Stimulated activated CD4-positive, alpha-beta T cell treated with anti-CD3 and anti-CD28 coated beads, Interleukin-1b, Interleukin-23, amount 100 ng/mL, for 24 hours (primary cell): ENCODE measurements at places on chromosomes 11 and 22.

DNA sequence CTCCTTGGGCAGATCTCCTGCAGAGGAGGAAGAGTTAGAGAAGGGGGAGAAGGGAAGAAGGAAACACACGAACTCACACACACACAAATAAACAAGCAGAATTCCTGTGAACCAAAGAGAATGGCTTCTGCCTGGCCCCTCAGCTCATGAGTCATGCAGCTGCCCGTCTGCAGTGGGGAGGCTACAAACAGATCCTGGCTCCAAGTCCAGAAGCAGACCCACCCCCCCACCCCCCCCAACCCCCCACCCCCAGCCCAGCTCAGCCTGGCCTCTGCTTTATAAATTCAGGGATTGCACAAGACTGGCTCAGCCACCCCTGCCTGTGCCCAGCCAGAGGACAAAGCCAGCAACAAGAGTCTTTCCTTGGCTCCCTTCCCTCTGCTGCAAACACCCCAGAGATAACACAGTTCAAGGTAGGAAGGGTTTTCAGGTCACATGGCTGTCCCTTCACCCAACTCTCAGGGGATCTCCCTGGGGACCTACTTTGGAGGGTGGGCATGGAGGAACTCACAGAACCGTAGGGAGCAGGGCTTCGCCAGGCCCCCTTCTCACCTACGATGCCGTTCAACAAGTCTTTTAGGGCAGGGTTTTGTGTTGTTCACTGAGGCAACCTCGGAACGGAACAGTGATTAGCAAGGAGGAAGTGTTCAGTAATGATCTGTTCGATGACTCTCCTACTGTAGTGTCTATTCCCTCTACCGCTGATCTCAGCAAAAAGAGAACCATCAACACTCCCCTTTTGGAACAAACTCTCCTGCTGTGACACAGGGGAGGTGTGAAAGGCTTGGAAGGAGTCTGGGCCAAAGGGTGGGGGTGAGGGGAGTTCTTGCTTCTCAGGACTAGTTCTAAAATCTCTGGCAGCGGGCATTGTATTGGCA is 35.5 kb downstream of the RPL27A start:
- no peak for DNase-seq

DNA sequence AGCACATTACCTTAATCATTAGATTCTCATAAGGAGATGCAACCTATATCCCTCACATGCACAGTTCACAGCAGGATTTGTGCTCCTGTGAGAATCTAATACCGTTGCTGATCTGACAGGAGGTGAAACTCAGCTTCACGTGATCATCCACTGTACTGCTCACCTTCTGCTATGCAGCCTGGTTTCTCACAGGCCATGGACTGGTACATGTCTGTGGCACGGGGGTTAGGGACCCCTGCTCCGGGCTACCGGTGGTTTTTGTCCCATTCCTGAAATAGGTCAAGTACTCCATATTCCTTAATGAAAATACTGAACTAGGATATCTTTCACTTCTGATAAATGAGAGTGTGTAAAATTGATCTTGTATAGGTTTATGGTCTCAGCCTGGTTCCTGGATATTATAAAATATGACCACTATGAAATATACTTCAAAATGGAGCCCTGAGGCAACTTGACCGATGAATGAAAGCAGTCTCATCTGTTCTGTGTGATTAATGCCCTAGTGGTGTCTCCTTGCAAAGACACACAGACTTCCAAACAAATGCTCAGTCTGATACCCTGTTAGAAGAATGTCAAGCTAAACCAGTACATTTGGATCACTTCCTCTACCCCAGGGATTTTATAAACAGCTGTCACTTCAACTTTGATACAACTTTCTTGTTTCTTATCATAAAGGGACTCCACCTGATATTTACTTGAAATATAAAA is 492.9 kb upstream of the ANO3 start:
- no peak for DNase-seq

- DNase-seq, result no peak
These were observed 3.8 kb upstream of the CCDC86 start for GRCh38 chr11:60838132-60838531.

DNA sequence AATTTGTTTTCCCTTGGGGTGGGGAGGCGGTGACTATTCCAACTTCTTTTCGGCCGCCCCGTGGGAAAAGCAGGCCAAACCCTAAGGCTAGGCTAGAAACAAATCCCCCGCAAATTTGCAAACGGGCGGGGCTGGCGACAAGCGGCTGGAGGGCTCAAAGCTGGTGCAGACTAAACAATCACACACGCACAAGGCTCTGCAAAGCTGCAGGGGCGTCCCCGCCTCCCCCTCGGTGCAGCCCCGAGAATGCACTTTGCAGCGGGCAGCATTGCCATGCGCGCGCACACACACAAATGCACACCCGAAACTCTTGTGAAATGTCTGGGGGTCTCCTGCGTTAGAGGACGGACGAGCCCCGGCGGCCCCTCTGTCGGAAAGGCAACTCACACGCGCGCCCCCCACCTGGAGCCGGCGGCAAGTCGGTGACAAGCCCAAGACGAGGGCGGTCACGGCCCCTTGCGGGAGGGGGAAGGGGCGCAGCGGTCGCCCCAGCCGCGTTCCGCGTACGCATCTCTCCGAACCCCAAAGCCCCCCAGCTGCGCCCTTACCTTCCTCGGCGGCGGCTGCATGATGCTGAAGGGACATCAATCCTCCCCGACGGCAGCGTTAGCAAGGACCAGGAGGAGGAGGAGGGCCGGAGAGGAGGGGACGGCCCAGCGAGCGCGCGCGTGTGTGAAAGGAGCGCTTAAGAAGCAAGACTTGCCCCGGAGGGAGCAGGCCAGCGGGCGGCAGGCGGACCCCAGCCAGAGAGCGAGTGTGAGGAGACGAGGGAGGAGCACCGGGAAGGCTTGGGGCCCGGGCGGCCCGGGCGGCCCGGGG is 600 bp downstream of the FCHSD2 start:
- DNase-seq, result peak; percentile 39

- DNase-seq, result no peak
These were observed 9.4 kb upstream of the FANCF start for GRCh38 chr11:22634897-22635629.

DNA sequence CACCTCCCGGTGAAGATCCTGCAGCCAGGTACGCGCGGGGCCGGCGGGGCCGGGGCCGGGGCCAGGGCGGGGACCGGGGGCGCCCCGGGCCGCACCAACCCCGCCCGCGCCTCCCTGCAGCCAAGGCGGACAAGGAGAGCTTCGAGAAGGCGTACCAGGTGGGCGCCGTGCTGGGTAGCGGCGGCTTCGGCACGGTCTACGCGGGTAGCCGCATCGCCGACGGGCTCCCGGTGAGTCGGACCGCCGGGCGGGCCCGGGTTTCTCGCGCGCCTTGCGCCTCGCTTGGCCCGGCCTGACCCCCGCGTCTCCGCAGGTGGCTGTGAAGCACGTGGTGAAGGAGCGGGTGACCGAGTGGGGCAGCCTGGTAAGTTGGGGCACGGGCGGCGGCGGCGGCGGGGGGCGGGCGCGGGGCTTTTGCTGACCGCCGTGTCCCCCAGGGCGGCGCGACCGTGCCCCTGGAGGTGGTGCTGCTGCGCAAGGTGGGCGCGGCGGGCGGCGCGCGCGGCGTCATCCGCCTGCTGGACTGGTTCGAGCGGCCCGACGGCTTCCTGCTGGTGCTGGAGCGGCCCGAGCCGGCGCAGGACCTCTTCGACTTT is 531 bp downstream of the PIM3 start:
- DNase-seq, result no peak

DNA sequence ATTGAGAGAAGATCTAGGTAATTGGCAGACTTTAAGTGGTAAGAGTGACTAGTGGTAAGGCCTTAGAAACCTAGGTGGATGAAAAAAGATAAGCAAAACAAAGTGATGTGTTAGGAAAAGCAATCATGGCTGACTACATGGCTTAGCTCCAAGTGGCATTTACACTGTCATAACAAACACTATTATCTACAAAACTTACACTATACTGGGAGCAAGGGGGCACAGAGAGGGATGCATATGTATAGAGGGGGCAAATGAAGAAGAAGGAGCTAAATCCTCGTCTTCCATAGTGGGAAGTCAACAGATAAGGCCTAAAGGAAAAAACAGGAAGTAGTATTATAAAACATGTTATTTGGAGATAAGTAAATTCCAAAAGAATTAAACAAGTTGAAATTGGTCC is 32.5 kb downstream of the ADORA2A start:
- DNase-seq, result no peak

- no peak for DNase-seq
These were observed 152.2 kb downstream of the TEAD1 start for GRCh38 chr11:12826441-12826840.

DNA sequence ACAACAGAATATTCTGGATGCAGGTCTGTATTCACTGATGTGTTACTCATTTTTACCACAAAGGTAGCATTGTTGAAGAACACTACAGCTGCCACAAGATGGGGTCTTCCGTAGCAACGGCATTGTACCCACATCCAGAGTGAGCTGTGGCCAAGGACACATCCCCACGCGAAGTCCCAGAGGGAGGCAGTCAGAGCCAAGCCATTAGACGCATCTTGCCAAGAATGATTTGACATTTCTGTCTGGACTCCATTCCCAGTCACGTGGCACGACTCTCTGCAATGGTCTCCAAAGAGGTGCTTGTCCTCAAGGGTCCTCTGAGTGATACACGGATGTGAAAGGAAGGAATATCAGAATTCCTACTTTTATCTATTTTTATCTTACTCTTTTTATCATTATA is 15.5 kb downstream of the OPCML start:
- DNase-seq, result no peak

DNA sequence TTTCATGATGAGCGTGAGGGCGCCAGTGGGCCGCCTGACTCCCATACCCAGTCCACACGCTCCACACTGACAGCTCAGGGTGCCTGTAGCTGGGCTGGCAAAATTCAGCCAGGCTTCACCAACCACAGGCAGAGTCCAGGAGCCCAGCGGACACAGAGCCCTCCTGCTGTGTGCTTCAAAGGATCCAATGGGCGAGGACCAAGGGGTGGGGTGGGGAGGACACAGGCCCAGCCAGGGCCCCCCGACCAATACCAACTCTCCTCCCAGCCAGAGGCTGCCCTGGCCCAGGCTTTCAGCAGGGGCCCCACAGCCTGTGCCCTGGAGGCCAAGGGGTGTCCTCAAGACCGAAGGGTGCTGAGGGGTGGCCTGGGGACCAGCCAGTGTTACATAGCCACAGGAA is 336.1 kb downstream of the CTTN start:
- DNase-seq, result no peak

- no peak for DNase-seq
These were observed 48.0 kb upstream of the AMPD3 start for GRCh38 chr11:10407055-10407454.

GRCh38 chr11:87384078-87384729 is 346.5 kb downstream of the TMEM135 start:
- no peak for DNase-seq

DNA sequence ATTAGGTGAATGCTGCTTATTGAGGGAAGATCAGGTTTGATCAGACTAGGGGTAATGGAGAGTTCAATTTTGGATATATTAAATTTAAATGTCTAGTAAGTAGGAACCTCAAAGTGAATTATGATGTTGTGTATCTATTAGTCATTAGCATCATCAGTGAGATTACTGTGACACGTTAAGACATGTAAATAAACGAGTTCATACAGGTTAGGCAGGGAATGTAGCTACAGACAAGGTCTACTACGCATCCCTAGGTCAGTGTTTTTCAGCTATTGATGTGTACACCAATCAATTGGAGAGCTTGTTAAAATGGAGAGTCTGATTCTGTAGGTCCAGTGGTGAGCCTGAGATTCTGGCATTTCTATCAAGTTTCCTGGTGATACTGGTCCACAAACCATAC is 120.1 kb upstream of the LRRC4C start:
- no peak for DNase-seq

DNA sequence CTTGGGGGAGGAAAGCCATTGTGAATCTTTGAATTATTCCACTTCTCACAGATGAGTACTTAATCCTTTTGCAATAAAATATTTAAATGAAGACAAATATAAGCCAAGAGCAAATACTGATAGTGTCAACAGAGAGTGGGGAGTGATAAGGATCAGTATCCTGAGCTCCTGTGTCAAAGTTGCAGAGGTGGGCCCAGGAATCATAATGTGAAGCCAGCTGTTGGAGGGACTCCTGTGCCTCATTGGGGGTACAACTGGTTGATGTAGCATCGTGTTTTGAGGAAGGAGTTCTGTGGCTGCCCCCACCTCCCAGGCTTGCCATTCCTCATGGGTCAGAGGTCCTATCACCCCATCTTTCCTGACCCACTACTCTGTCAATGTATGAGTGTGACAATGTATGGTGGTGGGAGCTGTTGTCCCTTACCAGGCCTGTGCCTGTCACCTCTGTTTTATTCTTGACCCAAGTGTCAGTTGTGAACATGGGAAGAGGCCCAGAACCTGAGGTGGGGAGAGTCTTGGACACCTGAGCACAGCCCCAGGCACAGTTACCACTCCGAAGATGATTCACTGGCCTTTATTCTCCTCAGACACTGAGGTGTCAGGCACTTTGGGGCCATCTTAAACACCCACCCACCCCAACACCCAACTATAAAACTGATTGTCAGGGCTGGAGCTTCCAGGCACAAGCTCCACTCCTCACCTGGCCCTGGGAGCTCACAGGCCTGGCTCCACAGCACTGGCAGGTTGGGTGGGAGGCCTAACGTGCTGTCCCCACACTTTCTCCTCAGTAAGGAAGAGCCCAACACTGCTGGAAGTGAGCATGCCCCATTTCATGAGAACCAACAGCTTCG is 38.4 kb downstream of the KCNQ1OT1 start:
- no peak for DNase-seq

- DNase-seq, result no peak
These were observed 12.5 kb downstream of the CREB3L1 start for GRCh38 chr11:46290011-46290410.

DNA sequence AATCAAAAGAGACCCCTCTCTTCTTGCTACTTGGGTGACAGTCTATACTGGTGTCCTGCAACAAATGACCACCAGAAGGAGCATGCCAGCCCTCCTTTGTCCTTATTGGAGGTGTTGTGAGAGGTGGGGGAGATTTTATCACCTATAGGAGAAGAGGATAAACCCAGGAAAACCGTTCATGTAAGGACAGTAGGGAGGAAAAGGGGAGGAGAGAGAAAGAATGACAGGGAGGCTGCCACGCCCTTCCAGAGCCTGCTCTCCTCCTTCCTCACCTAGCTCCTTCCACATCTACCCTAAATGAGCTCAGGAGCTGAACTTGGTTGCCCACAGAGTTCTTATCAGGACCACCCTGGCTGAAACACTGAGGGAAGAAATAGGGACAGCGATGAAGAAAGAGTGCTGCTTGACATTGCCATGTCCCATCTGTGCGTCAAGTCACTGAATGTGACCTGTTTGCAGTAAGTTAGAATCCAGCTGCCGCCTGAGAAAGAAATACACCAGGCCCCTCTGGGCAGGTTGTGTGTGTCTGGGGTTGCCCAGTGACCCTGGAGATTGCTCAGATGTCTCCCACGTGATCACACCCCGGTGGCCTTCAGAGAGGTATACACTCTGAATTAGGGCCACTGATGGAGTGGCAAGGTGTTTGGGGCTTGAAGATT is 40.4 kb upstream of the ETS1 start:
- no peak for DNase-seq

- no peak for DNase-seq
These were observed 24.6 kb downstream of the APIP start for GRCh38 chr11:34891611-34892010.
